ENCODE measurements at places on chromosomes 12 and 14.
A peak's percentile ranks its signal among the peaks of the same experiment; 100 is the strongest.

DNA sequence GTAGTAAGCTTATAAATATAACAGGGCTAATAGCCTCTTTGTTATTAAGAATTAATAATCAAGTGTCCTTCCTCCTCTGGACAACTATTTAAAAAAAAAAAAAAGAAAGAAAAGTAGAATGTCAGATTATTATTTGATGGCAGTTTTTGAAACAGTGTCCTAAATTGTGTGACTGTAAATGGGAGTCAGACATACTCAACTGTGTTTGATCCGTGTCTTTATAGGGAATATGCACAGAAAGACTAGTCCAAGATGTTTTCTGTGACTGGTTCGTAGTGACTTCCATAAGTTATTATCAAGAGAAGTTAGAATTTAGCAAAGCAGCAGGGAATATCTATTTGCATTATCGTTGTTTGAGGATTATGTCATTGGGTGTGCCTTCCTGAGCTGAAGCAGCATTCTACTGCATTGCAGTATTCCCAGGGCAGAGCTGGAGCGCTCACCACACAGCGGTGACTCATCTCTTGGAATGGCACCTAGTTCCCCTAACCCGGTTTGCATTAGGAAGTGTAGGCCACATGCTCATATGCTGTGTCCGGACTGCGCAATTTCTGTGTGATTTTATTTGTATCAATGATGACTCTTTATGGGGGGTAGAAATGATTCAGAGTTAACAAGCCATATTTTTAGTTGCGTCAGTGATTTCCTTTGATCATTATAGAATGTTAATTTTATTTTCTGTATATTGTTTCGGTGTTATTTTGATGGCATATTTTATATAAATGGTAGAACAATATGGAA is 7.9 kb downstream of the DYNC1H1 start:
- peak; percentile 100 for DNase-seq

- no peak for DNase-seq
Measured at GRCh38 chr12:106980944-106981343, 6.0 kb downstream of the MTERF2 start.

DNA sequence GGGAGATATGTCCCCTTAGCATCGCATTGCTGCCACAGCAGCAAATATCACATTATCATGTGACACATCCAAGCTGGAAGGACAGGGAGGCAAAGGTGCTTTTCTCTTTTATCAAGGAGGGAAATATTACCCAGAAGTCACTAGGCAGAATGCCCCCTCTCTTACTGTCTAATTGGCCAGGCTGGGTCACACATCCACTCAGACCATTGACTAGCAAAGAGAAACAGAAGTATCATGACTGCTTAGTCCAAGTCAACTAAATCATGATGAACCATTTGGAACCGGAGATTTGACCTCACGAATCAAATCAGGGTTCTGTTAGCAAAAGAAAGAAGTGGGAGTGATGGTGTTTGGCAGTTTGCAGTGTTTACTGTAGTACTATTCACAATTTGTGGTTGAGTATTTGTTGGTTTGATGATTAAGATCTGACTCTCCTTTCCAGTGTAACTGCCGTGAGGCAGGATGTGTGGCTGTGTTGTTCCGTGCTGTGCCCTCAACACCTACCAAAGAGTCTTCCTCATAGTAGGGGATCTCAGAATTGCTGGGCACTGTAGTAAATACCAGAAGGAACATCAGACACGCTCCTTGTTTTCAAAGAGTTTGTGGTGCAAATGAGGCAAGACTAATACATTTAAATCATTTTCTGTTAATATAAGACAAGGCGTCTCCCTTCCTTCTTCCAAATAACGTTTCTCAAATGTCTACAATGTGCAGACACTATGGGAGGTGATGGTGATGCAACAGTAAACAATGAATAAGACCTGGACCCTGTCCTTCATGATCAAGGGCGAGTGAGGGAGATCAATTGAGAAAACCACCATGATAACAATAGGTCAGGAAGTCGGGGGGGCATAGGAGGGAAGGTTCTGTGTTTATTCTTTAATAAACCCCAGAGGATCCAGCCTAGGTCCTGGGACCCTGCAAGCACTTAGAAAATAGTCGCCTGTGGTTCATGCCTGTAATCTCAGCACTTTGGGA is 194.4 kb upstream of the CRY1 start:
- no peak for DNase-seq

DNA sequence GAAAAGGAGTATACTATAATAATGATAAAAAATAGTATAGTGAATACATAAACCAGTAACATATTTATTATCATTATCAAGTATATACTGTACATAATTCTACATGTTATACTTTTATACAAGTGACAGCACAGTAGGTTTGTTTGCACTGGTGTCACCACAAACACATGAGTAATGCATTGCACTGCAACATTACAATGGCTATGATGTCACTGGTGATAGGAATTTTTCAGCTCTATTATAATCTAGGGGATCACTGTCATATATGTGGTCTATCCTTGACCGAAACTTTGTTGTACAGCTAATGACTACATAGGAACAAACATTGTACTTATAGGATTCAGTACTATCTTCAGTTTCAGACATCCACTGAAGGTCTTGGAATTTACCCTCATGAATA is 165.8 kb upstream of the SYT1 start:
- DNase-seq, result peak; percentile 59

DNA sequence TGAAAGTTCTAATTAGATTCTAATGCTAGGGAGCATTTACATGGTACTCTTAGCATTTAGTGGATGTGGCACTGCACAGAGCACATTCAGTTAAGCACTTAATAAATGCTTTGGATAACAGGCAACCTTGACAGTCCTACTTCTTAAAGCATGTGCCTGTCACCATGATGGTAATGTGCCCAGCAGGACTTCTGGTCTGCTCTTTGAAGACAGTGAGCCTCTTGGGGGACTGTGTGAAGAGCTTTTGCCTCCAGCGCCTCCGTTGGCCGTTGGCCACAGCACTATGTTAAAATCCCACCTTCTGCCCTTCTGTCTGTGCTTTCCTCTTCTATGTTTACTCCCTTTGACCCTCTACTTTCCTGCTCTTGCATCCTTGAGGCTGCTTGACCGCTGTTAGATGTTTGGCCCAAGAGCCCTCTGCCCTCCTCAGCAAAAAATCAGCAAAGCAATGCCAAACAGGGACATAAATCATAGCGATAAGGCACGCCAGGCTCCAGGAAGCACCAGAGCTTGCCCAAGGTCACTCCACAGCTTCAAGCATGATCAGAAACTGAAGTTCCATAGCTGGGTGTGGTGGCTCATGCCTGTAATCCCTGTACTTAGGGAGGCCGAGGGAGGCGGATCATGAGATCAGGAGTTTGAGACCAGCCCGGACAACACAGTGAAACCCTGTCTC is 8.3 kb downstream of the CDKL1 start:
- no peak for DNase-seq

DNA sequence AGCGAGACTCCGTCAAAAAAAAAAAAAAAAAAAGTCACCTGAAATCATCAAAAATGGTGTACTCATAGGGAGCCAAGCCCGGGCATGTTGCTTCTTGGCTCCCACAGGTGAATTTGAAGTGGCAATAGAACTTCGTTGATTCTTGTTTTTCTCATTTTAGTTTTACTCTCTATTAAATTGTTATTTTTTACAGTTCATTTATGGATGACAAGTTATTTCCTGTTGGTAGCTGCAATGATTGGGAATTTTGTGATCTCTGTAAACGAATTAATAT is 1.3 kb downstream of the TM7SF3 start:
- no peak for DNase-seq

DNA sequence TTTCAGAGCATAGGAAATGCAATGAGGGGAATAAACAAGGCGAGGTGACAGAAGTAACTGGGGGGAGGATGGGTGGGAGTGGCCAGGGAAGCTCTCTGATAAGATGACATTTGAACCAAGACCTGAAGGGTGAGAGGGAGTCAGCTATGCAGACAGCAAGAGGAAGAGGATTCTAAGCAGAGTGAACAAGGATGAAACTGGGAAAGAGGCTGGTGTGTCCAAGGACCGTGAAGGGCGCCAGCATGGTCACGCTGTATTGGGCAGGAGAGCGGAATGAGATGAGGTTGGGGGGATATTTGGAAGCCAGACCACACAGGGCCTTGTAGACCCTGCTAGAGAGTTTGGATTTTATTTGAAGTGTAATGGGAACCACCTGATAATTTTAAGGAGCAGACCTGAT is 10.5 kb upstream of the PPP1R1A start:
- no peak for DNase-seq

DNA sequence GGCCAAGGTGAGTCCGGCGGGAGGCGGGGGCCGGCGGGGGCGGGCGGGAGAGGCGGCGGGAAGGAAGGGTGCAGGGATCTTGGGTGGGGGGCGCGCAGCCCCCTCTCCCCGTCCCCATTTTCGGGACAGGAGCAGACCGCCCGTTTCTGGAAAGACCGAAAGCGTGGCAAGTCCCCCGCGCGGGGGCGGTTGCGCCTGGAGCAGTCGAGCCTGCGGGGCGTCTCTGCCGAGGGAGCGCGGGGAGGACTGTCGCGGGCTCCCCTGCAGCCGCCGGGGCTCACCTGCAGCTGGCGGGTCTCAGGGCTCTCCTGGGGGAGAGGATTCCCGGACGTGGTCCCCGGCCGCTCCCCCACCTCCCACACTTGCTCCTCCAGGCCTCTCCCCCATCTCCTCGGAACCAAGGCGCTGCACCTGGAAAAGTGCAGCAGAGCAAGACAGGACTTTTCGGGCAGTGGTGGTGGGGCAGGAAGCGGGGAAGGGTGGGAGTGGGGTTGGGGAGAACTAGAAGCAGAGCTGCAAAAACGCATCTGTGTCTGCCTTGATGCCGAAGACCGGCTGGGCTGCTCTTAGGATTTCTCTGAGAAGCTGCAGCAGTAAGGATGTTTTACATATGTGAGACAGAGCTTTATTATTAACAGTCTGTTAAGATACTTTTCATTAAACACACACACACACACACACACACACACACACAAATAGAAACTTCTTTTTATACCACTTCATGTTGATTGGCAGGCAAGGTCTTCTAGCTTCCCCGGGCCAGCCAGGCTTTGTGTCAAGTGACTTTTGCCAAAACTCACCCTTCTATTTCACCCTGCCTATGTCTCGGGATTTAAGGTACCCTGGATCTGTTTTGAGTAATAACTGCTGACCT is 677 bp downstream of the C12orf75 start:
- DNase-seq, result peak; percentile 16

DNA sequence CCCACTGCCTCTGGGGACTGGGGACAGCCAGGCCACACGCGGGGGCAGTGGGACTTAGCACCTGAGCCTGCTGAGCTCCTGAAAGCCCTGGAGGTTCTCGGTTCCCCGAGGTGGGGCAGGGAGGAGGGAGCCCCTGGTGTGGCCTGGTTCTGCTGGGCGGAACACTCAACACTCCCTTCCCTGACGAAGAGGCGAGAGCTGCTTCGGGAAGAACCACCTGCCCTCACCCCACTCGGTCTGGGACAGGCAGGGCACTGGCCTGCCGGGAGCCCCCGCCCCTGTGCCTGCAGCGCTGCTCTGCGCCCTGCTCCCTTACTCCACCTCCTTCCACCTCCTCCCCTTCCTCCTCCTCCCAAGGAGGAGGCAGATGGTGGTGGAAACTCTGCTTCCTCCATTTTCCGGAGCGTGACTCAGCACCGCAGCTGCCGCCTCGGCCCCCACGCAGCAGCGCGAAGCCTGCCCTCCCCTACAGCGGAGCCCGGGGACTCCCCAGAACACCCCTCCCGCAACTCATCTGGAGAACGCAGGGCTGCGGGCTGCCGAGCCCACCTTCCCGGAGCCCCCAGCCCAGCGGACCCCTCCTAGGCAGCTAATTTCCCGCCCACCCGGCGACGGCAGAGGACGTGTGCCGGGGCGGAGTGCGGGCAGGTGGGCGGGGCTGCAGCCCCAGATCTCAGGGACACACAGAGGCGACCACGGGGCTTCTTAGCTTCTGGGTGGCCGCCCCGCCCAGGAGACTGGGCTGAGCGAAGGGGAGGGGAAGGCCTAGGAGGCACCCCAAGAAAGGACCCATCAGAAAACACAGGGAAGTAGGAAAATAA is 11.7 kb upstream of the INF2 start:
- peak; percentile 55 for DNase-seq

- no peak for DNase-seq
Measured at GRCh38 chr12:57898308-57898970, 42.9 kb upstream of the ATP23 start.

- no peak for DNase-seq
Measured at GRCh38 chr14:94622653-94623421, 10.6 kb downstream of the SERPINA3 start.

DNA sequence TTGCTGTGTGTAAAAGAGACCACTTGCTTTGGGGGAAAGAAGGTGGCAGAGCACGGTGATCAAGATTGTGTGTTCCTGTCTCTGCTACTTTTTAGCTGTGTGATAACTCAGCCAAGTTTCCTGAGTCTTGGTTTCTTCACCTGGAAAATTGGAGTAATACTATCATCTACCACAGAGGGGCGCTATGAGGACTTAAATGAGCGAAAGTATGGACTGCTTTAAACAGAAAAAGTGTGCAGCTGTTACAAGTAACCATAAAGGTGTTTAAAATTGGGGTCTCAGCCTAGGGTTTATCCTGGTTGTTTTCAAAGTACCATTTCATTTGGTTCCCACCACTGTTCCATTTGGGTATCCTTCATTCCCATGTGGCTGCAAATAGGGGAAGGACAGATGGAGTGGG is 65.9 kb upstream of the WSCD2 start:
- no peak for DNase-seq

GRCh38 chr14:75184492-75184891 is 8.1 kb upstream of the TMED10 start:
- no peak for DNase-seq

- DNase-seq, result no peak
Measured at GRCh38 chr12:101209319-101210302, at the start of gene SLC5A8. TSS of gene SLC5A8 (minus strand) at chr12:101210238. CDS start at chr12:101209848, 390 bp downstream.

GRCh38 chr12:40784102-40784501 is 91.9 kb downstream of the CNTN1 start:
- no peak for DNase-seq

DNA sequence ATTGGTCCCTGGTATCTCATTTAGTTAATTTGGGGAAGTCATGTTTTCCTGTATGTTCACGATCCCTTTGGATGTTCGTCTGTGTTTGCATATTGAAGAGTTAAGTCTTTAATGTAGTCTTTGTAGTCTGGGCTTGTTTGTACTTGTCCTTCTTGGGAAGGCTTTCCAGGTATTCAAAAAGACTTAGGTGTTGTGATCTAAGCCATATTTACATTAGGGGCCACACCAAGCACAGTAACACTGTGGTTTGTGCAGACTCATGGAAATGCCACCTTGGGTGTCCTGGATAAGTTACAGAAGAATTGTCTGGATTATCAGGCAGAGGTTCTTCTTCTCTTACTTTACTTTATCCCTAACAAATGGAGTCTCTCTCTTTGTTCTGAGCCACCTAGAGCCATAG is 380.3 kb downstream of the CCER1 start:
- DNase-seq, result no peak

GRCh38 chr12:6765048-6765633 is 1.0 kb upstream of the PTMS start:
- no peak for DNase-seq
